ENCODE measurements at places on chromosomes 16 and 17.

DNA sequence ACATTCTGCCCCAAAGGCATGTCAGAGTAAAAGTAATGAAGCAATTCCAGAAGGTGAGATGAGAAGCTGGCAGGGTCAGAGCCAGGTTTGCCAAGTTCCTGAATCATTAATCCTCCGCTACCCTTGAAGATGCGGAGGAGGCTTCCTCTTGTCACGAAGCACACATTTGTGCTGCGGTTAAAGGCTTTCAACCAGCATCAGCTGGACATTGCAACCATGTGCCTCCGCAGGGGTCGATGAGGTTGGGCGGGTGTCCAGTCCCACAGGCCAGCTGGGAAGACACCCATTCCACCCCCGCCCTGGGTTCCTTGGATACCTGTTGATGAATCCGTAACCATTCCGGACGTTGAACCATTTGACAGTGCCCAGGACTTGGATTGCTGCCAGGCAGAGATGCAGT, 1.3 kb downstream of the YBX2 start:
- DNase-seq: no peak

GRCh38 chr16:10828851-10829366, 10.3 kb upstream of the TVP23A start:
- DNase-seq: peak; percentile 72

DNA sequence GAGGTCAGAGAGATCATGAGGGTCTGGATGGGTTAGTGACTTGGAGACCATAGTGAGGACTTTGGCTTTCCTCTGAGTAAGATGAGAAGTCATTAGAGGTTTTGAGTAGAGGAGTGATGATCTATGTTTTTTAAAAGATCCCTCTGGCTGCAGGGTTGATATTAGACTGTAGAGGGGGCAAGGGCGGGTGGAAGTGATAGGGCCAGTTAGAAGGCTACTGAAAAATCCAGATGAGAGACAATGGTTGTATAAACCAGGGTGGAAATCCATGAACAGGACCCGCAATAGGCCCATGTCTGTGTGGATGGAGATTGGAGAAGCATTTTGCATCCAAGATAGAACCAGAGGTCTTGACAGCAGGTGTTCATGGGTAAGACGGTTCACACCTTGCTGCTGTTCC, 9.8 kb downstream of the ITGAL start:
- DNase-seq: no peak

- DNase-seq: no peak
Observed at GRCh38 chr17:15480204-15480603, 12.8 kb upstream of the CDRT4 start.

GRCh38 chr16:73735018-73735417, 561.6 kb upstream of the PSMD7 start:
- no peak for DNase-seq

DNA sequence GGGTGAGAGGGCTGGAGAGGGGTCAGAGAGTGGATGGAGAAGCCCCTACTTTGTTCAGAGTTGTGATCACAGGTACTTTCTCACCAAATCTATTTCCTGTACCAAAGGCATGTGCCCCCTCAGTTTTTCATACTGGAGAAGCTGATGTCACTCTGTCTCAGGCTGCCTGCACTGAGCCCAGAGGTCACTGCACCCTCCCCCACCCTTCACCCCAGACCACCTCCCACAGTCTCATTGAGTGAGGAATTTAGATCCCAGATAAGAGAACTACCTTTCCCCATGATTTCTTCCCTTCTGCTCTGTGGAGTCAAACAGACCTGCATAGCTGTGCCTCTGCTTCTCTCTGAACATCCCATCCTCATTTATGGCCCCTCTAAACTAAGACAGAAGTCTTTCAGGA, 140.0 kb upstream of the IRX6 start:
- DNase-seq: no peak

DNA sequence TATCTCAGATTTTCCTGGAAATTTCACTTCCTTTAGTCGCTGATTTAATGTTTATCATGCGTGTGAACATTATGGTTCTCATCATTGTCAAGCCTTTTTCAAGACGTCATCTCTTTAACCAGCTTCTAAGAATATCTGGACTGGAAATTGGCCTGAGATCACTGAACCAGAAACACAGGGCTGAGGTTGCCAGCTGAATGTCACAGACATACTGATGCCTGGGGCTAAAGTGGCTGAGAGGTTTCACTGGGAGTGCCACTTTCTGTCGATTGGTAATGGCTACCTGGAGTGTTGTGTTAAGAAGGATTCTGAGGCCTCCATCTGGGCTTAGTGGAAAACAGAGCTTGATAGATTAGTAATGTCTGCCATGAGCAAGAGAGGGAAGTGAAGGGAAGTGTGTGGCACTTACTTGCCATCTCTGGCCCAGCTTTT, 54.2 kb downstream of the CRISPLD2 start:
- no peak for DNase-seq

- no peak for DNase-seq
Observed at GRCh38 chr17:38720941-38721340, 9.2 kb upstream of the CISD3 start.

DNA sequence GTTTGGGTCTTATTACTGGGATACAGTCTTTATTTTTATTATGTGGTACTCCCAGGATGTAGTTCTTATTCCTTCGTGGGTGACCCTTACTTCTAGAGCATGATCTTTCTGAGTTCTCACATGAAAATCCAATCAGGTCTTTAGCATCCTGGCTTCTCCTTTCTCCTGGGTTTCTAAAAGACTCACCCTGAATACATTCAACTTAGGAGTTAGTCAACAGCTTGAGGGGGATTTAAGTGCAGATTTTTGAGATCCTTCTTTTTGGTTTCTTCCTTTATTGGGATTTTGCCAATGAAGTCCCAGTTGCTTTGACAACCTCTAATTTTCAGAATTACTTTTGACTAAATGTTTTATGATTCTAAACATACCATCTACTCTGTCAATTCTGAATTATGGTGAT, 68.2 kb downstream of the SIAH1 start:
- no peak for DNase-seq

GRCh38 chr17:81295031-81295675, at the start of gene SLC38A10:
Gene SLC38A10 (minus strand): TSS chr17:81295307. CDS start chr17:81294921, 386 bp downstream.
- peak; percentile 30 for DNase-seq

- DNase-seq: no peak
Observed at GRCh38 chr17:5122586-5123342, 6.9 kb downstream of the USP6 start.

- DNase-seq: no peak
Observed at GRCh38 chr17:65328567-65328966, 191.4 kb downstream of the RGS9 start.

GRCh38 chr16:70396246-70396904, 42.5 kb downstream of the ST3GAL2 start:
- no peak for DNase-seq

DNA sequence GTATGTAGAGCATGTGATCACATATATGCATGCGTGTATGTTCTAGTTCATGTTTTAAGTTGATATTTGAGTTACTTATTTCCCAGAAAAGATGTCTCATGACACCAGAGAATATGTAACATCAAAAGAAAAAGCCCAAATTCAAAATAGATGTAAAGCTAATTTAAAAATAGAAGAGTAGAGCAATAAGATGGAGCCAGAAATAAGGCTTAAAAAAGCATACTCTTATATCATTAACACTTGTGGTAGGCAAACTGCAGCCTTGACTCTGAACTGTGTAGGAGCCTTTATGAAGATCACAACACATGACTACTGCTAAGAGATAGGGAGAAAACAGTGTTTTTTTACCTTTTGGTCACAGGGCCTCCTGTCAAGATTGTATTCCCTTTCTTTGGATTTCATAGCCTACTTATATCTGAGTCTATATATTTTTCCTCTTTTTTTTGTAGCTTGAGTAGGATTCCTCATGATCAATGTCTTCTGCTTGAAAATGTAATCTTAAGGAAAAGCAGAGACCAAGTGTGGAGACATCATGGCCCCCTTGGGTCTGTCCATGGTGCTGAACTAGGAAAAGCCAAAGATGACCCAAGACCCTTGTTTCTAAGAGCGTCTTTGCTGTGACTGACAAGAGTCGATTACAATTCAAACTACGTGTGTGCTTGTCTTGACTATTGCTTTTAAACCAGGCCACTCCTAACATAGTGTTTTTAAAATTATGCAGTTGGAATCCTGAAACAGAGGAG, 390.4 kb downstream of the SHISA9 start:
- DNase-seq: no peak

- DNase-seq: peak; percentile 37
Observed at GRCh38 chr17:36608794-36609497, 7.6 kb downstream of the MRM1 start.

DNA sequence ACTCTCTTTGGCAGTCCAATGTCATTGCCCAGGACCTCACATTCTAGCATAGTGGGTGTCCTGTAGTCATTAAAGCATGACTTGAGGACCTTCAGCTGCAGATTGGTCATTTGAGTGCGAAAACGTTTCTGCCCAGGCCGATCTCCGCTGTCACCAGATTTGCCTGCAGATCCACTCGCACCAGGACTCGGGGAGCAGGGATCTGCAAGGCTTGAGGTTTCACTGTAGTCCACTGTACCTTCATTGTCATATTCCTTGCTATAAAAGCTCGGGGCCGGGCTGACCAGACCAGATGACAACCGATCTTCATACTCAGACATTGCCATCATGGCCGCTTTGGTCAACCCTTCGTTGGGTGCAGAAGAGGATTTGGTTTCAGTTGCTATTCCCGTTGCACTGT, 254.2 kb downstream of the ZFHX3 start:
- DNase-seq: no peak

- DNase-seq: no peak
Observed at GRCh38 chr16:9046667-9047055, 44.8 kb upstream of the HAPSTR1 start.

- peak; percentile 73 for DNase-seq
Observed at GRCh38 chr17:48552466-48553189, 7.7 kb upstream of the HOXB2 start.
